ENCODE measurements at places on chromosomes 1 and 21. TPM values are rescaled to one million over a fixed set of nuclear protein-coding genes. Genes with fewer than 3 reads are reported as not detected.

DNA sequence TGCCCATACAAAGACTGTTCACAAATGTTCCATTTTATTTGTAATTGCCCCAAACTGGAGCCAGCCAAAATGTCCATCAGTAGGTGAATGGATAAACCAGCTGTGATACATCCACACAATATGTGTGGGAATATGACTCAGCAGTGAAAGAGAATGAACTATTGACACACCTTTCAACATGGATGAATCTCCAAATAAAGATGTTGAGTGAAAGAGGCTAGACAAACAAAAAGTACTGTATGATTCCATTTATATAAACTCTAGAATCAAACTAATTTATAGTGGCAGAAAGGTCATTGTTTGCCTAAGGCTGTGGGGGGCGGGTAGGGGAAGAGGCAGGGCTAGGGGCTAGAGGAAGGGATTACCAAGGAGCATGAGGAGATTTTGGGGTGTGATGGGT lies 4.5 kb downstream of the DHCR24 start:
- H3K4me3 ChIP-seq: no peak overlapping the region
- H3K27me3 ChIP-seq: no peaks in the 10 kb centered on the region
- H3K27ac ChIP-seq: no peak overlapping the region
- H3K36me3 ChIP-seq: no peaks in the 10 kb centered on the region
- no peak for DNase-seq
- H3K4me1 ChIP-seq: peaks cover 11% of the 10 kb centered on the region

SYTL1 gene
- polyA plus RNA-seq: 138 TPM

GRCh38 chr1:109527846-109528695 lies 11.6 kb upstream of the GPR61 start:
- DNase-seq: no peak
- no peak overlapping the region for H3K27ac ChIP-seq
- H3K4me1 ChIP-seq: peaks cover 24% of the 10 kb centered on the region

DNA sequence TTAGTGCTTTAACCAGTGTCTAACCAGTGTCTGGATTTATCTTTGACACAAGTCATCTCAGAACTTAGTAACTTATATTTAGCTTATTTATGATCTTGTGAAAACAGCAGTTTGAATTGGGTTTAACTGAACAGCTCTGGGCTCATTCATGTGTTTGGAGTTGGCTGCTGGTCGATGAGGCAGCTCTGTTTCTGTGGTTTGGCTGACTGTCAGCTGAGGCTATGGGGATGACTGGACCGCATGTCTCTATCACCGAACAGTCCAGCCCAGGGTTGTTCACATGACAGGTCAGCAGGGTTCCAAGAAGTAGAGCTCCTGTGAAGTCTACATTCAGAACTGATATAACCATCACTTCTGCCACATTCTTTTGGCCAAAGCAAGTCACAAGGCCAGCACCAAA lies 29.1 kb upstream of the C21orf91 start:
- H3K4me1 ChIP-seq: no peaks in the 10 kb centered on the region
- H3K27me3 ChIP-seq: no peaks in the 10 kb centered on the region
- H3K27ac ChIP-seq: no peak overlapping the region
- H3K36me3 ChIP-seq: no peaks in the 10 kb centered on the region

DNA sequence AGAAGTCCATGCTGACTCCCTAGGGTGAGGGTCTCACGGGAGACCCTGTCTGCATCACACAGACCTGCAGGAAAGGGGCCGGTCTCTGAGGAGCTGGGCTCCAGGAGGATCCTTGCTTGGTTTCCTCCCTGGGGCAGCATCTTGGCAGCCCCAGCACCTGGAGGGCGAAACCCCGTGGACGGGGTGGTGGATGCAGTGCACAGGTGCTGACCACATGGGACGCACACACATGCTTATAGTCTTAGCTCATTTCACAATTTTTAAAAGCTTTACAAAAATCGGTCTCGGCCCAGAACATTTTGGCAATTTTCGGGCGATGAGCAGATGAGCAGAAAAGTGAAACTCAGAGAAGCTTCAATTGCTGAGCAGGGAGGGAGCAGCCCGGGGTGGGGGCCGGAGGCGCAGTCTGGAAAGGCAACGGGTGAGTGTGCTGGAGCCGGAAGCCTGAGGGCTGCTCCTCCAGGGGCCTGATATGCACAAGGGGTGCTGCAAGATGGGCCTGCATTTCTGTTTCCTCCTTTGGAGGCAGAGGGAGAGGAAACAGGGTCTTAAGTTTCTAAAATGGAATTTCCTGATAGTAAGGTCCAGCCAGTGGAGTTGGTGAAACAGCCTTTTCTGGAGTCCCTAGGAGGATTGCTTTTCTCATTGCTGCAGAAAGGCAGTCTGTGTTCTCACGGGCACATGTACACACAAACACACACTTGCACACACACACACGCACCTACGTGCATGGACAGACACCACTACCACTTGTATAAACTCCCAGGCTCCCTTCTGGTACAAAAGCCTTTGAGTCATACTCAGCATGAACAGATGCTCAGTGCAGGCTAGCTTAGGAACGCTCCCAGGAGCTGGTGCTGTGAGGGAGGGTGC lies 60.6 kb downstream of the SCCPDH start:
- H3K36me3 ChIP-seq: no peaks in the 10 kb centered on the region
- H3K27ac ChIP-seq: no peak overlapping the region
- peaks cover 8% of the 10 kb centered on the region for H3K4me1 ChIP-seq

Measured in CD4-positive, CD25-positive, alpha-beta regulatory T cell (primary cell).